GM12865 (cell line): ENCODE measurements at places on chromosomes 11 and 22.
A peak's percentile ranks its signal among the peaks of the same experiment; 100 is the strongest.

DNA sequence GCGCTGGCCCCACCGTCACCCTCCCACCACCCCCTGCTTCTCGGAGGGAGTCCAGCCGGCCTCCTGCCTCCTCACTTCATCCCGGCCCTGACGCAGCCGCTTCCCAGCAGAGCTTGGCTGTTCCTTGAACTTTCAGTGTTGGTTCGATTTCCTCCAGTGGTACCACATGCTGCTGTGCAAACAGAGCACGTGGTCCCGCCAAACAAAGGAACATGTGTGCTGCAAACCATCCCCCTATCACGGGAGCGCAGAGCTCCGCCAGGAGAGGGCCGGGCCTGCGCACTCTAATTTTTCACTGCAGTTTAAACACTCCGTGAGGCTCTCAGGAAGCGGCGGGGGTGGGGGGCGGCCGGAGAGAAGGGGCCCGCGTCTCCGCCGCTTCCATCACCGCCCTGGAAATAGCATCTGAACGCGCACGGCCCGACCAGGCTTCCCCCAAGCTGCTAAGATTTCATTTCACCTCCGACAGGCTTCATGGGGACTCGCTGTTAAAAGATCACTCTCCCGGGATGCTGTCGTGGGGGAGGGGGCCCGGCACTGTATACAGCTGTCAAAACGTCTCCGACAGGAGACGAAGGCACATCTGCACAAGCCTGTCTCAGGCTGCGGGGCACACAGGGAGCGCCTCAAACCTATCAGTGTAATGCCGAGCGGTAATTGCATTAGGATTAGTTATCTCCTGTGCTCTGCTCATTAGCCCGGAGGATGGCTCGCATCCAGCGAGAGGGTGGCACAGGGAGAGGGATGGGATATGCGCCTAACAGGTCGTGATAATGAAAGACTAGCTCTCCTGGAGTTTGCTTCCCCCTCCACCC lies 269.9 kb upstream of the SORL1-AS1 start:
- no peak for DNase-seq

DNA sequence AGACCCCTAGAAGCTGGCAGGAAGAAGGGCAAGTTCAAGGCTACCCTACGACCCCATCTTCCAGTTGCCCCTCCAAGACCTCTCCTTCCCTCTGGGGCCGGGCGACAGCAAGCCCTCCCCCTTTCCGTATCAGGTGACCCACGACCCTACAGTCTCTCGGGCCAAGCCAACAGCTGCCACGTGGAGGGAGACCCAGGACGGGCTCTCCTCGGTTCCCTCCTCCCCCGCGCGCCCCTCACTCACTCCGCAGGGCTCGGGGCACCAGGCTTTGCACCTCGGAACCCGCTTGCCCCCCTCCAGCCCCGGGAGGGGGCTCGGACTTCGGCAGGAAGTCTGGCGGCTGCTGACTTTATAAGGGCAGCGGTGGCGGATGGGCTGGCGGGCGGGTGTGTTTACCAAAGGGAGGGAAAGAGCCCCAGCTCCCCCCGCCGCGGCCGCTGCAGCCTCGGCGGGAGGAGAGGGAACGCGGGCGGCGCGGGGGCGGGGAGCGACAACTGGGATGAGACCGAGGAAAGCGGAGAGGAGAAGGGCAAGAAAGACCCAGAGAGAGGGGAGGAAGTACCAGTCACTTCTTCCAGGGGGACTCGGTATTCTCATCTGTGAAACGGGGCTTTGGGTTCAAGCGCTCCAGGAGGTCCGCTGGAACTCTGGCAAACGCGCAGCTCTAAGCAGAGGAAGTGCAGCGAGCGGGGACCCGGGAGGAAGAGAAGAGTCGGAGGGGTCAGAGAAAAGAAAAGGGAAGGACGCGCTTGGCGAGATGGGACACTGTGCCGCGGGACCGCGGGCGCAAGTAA lies 767 bp downstream of the SLC43A1 start:
- peak; percentile 56 for DNase-seq

GRCh38 chr11:87456499-87456898 lies 418.8 kb downstream of the TMEM135 start:
- DNase-seq, result no peak

DNA sequence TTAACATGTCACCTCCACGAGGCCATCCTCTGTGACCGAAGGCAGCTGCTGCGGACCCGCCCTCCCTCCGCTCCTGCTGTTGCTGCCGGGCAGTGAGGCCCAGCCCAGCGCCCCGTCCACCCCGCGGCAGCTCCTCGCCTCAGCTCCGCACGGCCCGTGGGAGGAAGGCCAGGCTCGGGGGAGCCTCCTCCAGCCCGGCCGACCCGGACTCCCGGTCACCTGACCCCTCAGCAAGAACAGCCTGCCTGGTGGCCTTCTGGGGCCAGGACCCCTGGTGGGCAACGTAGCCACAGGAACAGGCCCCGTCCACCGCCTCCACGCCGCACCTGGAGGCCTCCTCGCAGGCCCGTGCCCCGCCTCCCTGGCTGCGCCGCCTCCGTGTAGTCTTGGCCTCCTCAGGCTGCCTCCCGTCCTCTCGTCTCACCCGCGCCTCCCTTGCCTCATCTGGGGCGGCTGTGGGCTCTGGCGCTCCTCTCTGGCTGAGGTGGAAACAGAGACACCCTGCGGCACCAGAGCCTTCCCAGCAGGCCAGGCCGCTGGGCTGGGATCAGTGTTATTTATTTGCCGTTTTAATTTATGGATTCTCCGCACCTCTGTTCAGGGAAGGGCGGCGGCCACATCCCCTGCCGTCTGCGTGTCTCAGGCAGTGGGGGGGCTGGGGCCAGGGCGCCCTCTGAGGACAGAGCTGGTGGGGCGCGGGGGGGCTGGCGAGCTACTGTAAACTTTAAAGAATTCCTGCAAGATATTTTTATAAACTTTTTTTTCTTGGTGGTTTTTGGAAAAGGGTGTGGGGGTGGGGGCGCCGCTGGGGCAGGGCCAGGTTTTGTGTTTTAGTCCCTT lies 25.4 kb downstream of the MOB2 start:
- no peak for DNase-seq

- no peak for DNase-seq
Measured at GRCh38 chr11:71929491-71929890, 645 bp downstream of the RNF121 start.

- no peak for DNase-seq
Measured at GRCh38 chr11:131165036-131165435, 205.4 kb upstream of the NTM start.

DNA sequence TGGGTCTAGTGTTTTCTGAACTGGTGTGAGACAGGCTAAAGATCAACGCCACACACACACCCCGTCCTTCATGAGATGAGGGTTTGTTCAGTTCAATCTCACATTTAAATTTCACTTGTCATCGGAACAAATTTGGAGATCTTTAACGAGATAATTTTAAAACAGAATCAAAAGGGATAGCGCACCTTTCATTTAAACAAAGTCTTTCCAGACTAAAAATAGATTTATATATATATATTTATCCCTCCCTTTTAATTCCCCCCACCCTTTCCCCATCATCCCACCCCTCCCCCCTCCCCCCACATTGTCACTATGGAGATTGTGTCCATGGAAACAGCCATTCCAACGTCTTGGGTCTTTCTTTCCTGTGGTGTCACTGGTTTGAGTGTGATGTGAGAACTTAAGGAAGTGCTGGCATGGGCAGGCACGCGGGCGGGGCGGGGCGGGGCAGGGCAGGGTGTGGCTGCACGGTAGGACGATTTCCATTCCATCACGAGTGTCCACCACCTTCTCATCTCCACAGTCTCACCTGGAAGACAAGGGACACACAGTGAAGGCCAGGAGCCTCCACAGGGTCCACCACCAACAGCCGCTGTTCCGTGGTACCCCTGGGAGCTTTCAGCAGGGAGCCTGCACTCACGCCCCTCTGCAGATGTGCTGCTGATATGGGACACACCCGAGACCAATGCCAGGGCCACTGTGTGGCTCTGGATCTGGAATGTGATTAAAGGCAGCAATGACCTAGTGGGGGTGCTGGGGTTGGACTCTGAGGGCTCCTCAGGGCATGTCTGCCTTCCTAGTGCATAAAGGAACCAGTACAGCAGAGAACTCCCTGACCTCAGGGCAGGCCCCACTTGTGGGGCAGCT lies 30.5 kb upstream of the CYP2D6 start:
- no peak for DNase-seq

- DNase-seq, result no peak
Measured at GRCh38 chr22:30889996-30890480, 78.5 kb downstream of the MORC2 start.

- DNase-seq, result peak; percentile 20
Measured at GRCh38 chr22:20957102-20957682, 9.9 kb upstream of the AIFM3 start.

GRCh38 chr11:106242718-106243415 lies 165.4 kb downstream of the AASDHPPT start:
- no peak for DNase-seq

DNA sequence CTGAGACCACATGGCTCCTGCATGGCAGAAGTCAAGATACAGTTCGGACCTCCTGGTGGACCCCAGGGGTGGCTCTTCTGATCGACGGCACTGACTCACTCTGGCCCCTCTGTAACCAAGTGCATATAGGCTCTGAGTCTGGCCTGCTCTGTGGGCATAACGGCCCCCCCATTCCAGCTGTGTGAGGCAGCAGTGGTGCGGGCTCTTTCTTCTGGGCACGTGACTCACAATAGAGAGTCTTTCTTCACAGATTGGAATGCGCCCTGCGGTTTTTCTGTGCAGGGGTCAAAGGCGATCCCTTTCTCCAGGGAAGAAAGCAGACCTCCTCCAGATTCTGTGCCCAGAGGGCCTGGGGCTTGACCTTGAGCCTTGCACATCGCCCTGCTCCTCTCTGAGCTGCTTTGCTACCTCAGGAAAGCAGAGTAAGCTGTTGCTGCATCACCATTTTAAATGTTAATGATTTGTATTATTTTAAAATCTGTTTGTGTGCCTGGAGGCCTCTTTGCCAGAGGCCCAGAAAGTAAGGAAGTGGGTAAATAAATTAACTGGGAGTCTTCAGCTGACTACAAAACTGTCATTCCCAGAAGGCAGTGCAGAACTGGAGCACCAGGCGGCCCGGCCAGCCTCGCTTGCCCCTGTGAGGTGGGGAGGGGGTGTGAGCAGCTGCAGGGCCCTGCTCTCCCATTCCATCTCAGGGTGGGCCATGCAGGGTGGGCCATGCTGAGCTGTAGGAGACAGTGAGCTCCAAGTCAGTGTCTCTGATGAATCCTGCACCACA lies 199.0 kb downstream of the GRIK4 start:
- peak; percentile 30 for DNase-seq

- DNase-seq, result no peak
Measured at GRCh38 chr22:35375031-35375430, 5.9 kb upstream of the HMOX1 start.

GRCh38 chr11:86900162-86900561 lies 55.0 kb downstream of the FZD4 start:
- DNase-seq, result no peak

GRCh38 chr11:125950696-125951651 lies 5.1 kb downstream of the VSIG10L2 start:
- no peak for DNase-seq

GRCh38 chr11:6443269-6444003 lies 2.6 kb upstream of the HPX start:
- peak; percentile 63 for DNase-seq

DNA sequence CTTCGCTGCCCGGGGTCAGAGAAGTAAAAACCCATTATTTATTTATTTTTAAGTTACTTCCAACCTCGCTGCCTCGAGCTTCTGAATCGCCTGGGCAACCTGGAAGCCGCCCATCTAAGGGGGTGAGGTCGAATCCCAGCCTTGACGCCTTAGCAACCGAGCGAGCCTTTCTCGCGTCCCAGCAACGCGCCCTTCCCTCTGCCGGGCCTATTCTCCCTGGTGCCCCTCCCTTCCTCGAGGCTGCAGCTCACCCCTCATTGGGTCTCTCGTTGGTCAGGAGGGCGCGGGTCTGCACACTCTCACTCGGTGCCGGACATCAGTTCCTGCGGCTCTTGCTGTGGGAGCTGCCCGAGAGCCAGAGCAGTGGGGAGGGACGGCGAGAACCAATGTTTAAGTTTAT lies at the start of gene CCDC81:
Gene CCDC81, plus strand, starts transcription at position 302 of the 400 bp plus-strand sequence. CDS start 277 bp downstream, outside the sequence.
- DNase-seq, result no peak

DNA sequence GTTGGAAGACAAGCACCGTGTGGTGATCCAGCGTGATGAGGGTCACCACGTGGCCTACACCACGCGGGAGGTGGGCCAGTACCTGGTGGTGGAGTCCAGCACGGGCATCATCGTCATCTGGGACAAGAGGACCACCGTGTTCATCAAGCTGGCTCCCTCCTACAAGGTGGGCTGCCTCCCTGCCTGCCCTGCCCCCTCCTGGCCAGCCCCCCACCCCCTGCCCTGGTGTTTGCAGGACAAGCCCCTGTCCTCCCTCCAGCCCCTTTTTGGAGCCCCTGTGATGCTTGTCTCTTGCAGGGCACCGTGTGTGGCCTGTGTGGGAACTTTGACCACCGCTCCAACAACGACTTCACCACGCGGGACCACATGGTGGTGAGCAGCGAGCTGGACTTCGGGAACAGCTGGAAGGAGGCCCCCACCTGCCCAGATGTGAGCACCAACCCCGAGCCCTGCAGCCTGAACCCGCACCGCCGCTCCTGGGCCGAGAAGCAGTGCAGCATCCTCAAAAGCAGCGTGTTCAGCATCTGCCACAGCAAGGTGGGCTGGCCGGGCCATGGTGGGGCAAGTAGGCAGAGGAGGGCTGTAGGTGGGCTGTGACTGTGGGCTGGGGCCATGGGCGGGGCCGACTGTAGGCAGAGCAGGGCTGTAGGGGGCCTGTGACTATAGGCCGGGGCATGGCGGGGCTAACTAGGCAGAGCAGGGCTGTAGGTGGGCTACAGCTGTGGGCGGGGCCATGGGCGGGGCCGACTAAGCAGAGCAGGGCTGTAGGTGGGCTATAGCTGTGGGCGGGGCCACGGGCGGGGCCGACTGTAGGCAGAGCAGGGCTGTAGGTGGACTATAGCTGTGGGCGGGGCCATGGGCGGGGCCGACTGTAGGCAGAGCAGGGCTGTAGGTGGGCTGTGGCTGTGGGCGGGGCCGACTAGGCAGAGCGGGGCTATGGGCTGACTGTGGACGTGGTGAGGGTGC lies 13.6 kb downstream of the MUC2 start:
- DNase-seq, result no peak

DNA sequence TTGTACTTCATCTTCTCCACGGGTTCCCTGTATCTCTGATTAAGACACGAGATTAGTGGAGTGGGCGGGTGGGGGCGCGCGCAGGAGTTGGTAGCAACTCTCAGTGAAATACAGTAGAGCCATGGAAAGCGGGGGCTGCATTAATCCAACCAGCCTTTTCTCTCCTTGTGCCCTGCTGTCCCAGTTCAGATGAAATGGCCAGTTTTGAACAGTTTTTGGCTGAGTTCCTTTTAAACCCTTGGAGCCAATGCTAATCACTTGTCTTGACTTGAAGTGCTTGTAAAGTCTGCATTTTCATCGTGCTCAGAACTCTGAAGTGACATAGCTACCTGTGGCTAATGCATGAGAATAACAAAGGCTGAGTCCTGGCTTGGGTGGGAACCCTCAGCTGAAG lies 734 bp upstream of the TMEM123 start:
- DNase-seq, result no peak

- DNase-seq, result no peak
Measured at GRCh38 chr11:86003654-86004053, 65.2 kb downstream of the PICALM start.

GRCh38 chr22:27874185-27874584 lies 44.9 kb downstream of the PITPNB start:
- no peak for DNase-seq

DNA sequence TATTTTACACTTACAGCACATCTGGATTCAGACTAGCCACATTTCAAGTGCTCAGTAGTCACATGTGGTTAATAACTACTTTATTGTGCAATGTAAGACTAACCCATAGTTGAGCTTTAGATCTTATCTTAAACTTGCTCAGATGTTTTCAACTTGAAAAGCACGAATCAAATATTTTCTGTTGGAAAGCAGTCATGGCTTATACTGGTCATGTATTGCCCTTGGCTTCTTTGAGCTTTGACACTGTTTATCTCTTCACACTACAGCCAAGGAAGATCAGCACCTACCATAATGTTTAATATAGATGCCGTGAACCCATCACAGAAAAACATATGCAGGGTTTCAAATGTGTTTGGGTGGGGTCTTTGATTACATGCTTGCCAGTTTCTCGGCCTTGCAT lies 4.4 kb downstream of the RBX1 start:
- no peak for DNase-seq
